ENCODE measurements at places on chromosomes 4 and X.

DNA sequence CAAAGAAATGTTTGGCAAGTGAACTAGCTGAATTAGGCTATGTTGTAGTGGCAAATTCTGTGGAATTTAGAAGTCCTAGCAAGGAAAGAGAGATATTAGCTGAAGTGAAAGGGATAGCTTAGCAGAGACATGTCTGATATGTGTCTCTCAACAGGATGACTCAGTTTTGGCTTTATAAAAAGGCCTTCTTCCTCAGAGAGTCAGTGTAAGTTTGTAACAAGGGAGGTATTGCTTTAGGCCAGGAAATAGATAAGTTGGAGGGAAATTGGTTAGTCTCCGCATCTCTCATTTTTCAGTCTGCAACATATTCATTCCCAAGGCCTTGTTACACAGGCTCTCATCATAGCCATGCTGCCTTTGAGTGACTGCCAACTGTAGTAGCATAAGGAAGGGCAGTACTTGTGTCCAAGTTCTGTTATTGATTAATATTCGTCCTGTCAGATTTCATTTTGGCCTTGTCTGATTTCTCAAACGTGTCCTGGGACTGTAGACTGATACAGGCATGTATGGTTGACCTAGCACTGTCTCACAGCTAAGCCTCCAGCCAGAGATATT, 4.0 kb downstream of the TMEM164 start:
- DNase-seq: no peak

DNA sequence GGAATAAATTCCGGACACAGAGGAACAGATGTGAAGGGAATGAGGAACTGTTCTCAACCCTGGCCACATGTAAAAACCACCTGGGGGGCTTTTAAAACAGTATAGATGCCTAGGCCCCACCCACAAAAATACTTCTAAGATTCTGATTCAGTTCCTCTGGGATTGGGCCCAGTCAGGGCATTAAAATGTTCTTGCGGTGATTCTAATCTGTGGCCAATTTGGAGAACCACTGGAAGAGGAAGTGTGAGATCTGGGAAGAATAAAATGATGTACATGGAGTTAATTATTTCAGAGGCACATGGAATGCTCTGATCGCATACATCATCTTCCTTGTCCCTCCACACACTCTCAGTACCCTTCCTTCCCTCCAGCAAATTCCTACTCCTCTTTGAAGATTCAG, 192.2 kb downstream of the APBB2 start:
- peak; percentile 20 for DNase-seq

GRCh38 chrX:119266364-119266995, 30.4 kb downstream of the PGRMC1 start:
- peak; percentile 59 for DNase-seq

DNA sequence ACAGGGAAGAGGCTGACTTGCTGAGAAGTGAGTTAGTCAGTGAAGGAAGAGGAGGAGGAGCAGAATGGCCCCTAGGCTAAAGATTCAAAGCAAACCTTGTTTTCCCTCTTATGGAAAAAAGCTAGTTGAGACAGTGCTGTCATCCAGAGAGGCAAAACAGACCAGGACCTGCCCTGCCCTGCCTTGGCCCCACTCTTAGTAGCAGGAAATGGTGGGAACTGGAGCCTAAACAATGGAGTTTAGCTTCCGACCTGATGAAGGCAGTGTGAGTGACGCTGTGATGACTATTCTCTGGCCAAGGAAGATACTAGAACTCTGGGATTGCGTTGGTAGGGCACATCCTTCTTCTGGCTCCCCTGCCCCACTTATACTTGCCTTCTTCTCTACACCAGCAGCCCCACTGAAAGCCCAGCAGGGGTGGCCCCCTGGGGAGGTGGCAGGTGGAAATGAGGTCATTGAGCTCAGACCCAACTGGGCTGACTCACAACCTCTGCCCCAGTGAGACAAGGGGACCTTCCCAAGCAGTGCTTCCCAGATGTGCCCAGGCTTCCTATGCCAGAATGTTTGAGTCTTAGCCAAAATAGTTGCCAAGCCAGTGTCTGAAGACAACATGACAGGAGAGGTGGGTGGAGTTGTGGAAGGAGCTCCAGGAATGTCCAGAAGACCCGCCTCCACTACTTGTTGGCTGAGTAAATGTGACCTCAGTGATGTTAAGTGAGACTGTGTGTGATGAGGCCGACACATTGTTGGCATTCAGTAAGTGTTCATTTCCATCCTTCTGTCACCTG, 38.8 kb downstream of the MSN start:
- peak; percentile 65 for DNase-seq

DNA sequence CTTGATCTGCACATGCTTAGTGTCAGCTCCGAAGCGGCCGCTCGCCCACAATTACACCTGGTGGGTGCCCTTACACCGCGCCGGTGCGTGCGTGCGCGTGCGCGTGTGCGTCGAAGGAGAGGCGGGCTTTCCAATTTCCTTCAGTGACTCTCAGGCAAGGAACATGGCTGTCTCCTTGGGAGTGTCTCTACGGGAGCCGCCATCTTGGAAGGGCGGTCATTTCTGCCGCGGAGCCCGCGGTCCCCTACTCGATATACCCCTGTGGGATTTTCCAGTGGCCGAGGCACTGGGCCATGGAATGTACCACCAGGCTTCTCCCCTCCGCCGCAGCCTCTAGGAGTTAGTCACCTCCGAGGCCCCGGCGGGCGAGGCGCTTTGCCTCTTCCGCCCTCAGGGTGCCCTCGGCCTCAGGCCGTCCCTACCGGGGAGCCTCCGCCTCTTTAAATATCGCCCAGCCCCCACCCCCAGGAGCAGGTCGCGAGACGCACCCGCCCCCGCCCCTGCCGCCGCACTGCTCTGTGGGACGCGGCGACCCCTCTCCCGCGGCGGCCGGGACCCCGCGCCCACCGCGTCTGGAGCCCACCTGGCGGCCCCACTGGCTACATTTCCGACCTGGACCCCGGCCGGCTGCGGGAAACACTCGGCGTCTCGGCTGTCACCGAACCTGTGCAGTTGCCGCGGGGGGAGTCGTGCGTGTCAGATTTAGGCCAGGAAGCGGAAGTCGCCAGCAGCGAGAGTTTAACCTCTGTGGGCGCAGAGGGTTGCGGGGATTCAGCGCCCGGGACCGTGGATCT, at the start of gene ZNF41:
Gene ZNF41, minus strand, starts transcription at position 711 of the 794 bp plus-strand sequence. CDS start 15,741 bp downstream, outside the sequence.
- DNase-seq: peak; percentile 79

- peak; percentile 58 for DNase-seq
Measured at GRCh38 chr4:25448379-25449109, 71.5 kb downstream of the ANAPC4 start.

GRCh38 chrX:113551919-113552318, 711.3 kb upstream of the AMOT start:
- no peak for DNase-seq

DNA sequence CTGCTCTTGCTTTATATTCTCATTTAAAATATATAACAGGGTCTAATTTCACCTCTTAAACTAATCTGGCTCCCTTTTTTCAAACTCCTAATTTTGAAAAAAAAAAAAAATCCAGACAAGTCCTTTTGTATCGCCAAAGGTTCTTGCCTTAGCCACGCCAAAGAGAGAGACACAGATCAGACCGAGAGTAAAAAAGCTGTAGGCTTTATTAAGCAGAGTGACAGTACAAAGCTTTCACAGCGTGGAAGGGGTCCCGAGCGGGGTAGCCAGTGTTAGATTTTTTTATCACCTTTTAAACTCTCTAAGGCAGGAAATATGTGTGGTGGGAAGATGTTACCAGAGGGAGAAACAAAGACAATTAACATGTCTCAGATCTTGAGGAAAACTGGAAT, 54.1 kb downstream of the PAGE2 start:
- DNase-seq: no peak

DNA sequence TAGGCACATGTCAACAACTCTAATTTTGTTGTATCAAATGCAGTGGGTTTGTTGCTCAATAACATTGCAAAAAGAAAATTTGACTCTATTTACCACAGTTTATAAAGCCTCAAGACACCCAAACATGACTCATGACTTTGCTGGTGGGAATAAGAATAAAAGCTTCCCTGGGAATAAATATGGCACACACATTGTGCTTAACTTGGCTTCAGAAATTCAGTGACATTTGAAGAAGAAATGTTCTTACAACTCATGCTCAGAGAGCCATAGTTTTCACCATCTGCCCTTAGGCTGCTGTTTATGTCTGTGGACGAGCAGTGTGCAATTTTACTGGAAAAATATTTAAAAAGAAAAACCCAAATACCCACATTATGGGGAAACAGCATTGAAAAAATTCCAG, 60.9 kb downstream of the SPATA18 start:
- DNase-seq: no peak

- no peak for DNase-seq
Measured at GRCh38 chr4:35965300-35965699, 279.0 kb downstream of the ARAP2 start.

GRCh38 chrX:103584596-103584995, 719 bp upstream of the TCEAL4 start:
- DNase-seq: no peak

DNA sequence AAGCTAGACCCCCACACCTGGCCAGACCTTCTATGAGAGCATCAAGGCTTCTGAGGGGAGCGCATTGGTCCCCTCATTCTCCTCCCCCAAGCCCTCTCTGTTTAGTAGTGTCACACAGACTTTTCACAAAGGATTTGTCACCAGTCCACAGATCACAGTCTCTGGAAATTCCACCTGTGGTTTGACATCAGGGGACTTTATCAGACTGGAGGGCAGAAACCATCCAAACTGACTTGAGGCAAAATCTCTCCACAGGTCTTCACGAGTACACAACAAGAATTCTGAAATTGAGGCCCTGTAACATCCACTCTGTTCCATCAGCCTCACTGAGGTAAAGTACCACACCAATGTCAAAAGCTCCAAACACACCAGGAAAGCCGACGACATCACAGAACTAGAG, 112.5 kb downstream of the SH3KBP1 start:
- DNase-seq: no peak

- no peak for DNase-seq
Measured at GRCh38 chrX:123814343-123814742, 45.5 kb upstream of the XIAP start.

DNA sequence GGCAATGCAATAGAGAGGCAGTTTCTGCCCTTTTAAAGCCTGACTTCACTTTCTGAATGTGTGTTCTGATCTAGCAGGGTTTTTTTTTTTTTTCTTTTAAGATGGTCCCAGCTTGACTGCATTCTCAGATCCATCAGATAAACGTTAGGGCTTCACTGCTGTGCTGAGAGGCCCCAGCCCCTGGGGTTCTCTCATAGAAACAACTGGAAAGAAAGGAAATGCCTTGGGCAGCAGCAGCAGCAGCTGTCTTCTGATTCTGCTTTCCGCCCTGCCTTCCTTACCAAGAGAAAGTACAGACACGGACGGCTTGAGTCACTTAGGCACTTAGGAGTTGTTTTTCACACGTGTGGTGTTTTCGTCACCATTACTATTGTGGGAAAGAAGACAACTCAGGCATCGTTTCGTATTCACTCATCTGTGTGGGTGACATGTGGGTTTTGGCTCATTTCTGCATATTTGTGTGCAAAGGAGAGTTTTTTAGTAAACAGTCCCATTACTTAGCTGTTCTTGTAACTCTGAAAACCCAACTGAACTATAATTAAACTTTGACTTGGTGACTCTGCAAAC, 172.0 kb downstream of the PTTG2 start:
- peak; percentile 89 for DNase-seq

- DNase-seq: peak; percentile 84
Measured at GRCh38 chr4:153142700-153143438, 61.4 kb upstream of the TRIM2 start.

GRCh38 chr4:138420471-138420870, 178.3 kb upstream of the SLC7A11 start:
- DNase-seq: no peak

DNA sequence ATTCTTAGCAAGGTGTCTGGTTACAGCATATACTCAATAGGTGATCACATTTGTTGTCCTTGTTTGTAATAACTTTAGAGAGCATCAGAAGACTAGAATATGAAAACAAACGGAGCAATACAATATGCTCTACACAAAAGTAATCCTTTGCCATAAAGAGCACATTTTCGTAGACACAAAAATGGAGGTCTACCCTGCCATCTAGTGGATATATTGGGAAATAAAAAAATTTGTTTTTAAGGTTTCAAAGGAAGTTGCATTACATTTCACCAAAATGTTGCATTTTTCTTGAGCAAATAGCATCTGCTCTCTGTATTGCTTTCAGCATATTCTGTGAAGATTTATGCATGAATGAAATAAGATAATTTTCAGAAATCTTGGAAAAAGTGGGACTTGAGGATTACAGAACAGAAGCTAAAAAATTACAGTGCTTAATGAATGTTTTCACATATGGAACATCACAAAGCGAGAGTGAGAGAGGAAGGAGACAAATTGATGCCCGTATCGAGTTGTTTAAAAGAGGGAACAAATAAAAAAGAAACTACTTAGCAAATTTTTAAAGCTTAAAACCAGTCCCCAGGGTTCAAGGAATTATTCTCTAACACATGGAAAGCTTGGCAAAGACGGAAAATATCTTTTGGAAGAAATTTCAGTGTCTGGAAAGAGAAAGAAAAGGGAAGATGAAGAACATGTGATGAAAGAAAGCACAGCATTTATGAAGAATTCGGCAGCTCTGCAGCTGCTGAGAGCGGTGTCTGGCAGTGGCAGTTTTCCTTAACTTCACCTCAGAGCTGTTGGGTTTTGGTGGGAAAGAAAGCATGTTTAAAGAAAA, 390.1 kb downstream of the ANKRD50 start:
- DNase-seq: peak; percentile 54

GRCh38 chr4:125313989-125314667, 627 bp upstream of the FAT4 start:
- DNase-seq: no peak

DNA sequence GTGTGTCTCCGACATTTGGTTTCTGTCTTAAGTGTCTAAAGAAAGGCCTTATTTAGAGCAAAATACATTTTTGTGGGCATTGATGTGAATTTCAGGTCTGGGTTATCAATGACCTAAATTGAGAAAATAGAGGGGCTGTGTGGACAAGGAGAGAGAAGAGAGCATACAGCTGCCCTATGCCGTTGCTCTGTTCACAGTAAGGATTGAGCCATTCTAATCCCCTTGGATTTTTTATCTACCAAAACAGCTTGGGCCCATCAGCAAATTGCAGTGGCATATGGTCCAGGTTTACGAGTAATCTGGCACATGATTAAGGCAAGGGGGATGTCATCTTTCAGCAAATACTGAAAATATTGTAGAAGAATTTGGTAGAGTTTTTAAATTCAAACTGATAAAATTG, 210.2 kb downstream of the ANTXR2 start:
- DNase-seq: no peak

DNA sequence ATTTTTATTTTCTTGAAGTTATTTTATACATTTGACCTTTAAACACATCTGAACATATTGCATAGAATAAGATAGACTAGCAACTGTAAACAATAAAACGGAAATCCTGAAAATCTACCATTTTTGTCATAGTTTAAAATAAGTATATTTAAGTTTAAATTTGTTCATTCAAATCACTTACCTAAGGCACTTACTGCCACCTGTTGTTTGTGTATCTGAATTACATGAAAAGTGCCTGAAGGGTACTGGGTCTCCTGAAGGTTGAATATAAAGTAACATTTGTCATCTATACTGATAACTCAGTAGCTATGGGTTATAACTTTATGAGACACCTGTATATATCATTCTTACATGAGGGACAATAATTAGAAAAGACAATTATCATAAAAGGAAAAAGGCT, 38.6 kb downstream of the TRPC5 start:
- DNase-seq: no peak

All from AG08395 (cell line).